Stimulated activated CD8-positive, alpha-beta memory T cell treated with anti-CD3 and anti-CD28 coated beads, Interleukin-4, amount 100 ng/mL, for 1 hour (primary cell): ENCODE measurements at places on chromosomes 5 and 9.

- no peak for DNase-seq
These were observed 335.9 kb upstream of the ISL1 start for GRCh38 chr5:51047369-51047768.

DNA sequence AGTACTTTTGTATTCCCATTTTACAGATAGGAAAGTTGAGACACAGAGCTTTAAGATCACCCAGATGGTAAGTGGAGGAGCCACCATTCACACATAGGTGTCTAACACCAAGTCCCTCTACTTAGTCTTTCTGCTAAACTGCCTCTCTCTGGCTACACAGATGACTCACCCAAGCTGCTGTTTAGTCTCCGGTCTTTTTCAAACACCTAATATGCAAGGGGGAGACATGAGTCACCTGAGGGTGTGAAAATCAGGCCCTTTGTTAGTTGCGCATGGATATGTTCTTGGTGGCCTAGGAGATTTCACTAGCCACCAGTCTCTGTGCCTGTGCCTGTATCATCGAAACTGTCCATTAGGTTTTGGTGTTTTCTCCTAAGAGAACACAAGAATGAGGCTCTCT is 117.8 kb downstream of the MAST4 start:
- DNase-seq, result no peak

DNA sequence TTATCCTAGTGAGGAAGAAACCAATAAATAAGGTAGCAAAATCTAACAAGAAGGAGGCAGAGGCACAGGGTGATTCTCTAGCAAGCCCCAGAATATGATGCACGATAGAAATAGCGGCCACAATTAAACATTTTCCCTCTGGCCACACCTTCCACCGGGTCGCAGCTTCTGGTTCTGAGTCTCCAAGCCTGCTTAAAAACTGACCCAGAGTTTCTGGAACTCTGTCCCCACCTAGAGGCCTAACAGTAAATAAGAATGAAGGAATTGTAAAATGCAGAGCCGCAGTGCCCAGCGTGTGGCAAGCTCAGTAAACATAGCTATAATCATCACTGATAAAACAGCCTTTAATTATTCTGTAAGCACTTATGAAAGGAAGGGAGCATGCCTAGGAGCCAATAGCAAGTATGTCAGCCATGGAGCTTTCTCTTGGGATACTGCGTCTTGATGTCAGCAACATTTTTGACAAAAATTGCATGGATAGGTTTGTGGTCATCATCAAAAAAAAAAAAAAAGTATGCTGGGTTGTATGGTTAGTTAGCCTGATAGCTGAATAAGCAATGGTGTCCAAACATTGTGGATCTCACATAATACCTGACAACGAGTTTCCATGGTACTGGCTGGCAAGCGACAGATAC is 465.5 kb downstream of the DNAH5 start:
- no peak for DNase-seq

DNA sequence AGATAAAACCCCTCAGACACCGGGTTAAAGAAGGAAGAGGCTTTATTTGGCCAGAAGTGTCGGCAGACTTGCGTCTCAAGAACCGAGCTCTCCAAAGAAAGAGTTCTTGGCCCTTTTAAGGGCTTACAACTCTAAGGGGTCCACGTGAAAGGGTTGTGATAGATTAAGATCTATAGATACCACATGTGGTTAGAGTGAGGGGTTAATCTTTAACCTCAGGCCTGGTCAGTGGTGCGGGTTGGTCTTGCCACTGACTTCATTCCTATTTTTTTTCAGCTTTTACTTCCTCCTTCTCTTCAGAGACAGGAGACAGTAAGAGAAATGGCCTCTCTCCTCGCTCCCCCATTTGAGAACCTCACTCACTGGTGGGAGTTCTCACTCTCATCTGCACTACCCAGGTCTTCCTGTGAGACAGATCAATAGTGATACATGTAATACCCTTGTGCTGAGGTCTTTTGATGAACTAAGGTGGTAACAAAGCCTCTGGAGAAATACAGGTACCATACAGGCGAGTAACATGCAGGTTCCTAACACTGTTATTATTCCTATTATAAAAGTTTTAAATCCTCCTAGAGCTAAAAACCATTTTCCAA is 52.4 kb upstream of the COX7C start:
- no peak for DNase-seq

DNA sequence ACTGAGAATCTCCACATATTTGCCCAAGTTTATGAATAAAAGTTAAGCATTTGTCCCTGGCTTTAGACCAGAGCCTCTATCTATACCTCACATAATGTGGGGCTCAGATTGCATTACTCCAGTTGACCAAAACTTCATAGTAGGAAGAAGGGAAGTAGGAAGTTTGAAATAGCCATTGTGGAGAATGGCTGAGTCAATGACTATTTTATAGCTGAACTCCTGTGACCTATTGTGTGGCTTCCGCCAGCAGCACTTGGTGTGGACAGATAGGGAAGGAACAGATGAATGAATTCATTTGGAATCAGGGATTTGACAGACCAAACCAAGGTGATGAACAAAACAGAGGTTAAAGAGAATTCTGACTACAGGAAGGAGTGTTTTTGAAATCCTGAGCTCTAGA is 92.9 kb upstream of the LPAR1 start:
- DNase-seq, result no peak

- DNase-seq, result no peak
These were observed 52.2 kb downstream of the GARNL3 start for GRCh38 chr9:127316586-127317323.

- DNase-seq, result no peak
These were observed 436.0 kb downstream of the ZNF608 start for GRCh38 chr5:124310453-124310852.

- no peak for DNase-seq
These were observed 8.2 kb downstream of the CERCAM start for GRCh38 chr9:128428644-128429512.

DNA sequence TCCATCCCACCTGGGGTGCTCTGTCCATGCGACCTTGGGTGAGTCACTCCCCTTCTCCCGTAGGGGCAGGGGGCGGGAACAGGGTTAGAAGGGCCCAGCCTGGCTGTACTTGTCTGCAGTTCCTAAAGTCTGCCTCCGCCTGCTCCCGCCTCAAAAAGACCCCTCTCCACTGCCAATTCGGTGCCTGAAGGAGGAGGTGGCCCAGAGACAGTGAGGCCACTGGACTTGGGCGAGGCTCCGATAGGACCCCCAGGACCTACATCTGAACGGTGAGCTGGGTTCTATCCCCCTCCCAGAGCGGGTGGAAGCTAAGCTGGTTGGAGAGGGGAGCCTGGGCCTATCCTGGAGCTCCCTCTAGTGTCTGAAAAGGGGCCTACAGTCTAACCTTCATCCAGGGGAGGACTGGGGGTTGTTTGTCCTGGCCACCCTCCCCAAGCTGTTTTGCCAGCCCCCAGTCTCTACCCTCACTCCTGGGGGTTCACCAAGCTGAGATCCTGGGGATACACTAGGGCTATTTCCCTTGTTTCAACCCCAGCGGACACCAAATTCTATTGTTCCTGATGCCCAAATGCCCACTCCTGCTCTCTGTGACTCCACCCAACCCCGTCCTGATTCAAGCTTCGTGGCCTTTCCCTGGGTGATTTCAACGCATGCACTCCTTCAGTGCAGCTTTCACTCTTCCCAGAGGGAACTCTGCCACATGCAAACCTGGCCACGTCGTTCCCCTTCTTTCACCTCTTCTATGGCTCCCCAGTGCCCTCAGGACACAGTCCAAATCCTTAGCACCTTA is 6.1 kb upstream of the CRB2 start:
- peak; percentile 28 for DNase-seq

DNA sequence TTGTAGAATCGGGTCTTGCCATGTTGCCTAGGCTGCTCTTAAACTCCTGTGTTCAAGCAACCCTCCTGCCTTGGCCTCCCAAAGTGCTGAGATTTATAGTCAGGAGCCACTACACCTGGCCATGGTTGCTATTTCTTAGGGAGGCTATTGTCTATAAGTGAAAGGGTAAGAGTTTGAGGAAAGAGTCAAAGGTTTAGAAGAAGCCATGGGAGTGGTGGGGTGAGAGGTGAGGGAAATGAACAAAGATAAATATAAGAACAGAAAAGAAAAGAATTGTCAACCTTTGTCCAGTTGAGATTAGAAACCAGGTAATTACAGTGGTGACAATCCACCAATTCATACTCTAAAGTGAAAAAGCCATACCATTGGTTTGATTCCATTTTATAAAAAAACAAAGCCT is 32.6 kb upstream of the RANBP6 start:
- no peak for DNase-seq

GRCh38 chr9:27392451-27392850 is 95.5 kb upstream of the EQTN start:
- DNase-seq, result no peak

DNA sequence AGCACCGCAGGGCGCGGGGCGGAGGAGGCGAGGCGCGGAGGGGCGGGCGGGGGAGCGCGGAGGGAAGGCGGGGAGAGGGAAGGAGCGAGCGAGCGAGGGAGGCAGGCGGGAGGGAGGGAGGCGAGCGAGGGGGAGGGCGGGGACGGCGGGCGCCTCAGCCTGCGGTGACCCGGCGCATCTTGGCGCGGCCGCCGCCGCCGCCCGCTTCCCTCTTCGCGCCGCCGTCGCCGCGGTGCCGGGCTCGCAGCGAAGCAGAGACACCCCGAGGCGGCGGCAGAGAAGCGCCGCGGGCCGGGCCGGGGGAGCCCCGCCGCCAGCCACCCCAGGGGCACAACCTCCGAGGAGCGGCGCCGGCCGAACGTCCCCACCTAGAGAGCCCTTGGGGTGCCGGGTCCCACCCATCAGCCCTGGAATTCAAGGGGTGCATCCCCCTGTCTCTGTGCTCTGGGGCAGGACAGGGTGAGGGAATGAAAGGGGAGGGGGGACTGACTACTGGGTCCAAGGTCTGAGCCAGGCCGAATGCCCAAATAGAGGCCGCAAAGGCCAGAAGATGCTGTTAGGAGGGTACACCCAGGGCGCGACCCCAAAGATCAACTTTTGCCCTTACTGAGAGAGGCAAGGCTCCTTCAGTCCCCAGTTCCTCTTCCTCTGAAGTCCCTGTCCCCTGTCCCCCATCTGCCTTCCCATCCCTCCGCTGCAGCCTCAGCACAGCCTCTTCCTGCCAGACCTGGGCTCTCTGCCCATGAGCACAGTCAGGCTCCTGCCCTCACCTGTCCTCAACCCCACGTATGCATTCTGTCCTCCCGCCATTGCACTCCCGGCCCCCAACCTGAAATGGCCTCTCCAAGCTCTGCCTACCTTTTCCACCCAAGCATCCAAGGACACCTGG is at the start of gene ADAMTS2:
TSS of gene ADAMTS2 (minus strand) at position 29 of the 889 bp plus-strand sequence. CDS start 133 bp downstream, outside the sequence.
- DNase-seq, result no peak

DNA sequence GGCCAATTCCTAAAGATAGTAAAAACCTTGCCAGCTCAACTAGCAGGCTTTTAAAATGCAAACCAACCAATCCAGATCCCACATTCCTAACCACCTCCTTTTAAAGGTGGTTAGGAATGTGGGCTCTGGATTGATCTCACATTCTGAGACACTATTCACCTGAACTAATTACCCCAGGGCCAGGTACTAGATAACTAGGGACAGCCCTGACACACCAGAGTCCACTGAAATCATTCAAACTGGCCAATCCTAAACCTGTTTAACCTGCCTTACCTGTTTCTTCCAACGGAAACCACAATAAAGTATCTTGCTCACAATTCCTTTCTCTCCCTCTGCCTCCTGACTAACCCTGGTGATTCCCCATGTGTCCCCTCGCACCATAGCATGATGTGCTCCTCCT is 168.3 kb upstream of the DMAC1 start:
- DNase-seq, result no peak

- no peak for DNase-seq
These were observed 17.4 kb upstream of the C9orf72 start for GRCh38 chr9:27590651-27591050.

DNA sequence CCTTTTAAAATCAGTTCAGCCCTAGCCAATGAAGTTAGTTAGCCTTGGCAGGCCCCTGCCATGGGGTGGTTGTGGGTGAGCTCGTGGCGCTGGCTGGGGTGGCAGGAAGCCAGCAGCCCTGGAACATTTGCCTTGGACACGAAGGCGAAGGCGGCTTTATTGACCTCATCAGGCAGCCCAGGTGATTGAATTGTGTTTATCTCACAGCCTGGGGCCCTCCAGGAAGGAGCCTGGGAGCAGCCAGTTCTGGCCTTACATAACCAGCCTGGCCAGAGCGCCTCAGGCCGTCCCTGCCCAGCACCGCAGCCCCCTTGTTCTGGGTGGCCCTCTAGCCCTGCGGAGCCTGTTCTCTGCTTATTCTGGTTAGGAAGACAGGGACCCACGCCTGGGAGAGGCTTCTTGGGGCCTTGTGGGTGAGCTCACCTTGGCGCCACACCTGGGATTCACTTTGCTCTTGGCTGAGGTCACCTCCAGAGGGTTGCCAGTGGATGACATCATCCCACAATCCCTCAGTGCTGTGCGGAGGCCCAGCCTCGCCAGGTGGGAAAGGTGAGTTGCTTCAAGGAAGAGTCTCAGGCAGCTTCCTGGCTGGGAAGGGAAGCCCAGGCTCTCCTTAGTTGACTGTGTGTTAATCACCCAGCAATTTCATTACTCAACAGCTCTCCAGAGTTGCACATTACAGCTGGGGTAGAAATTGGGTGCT is 54.4 kb upstream of the RPL26L1 start:
- no peak for DNase-seq

GRCh38 chr5:58060996-58061395 is 398.9 kb downstream of the PLK2 start:
- DNase-seq, result no peak

GRCh38 chr5:158483281-158483860 is 616.3 kb downstream of the EBF1 start:
- no peak for DNase-seq

DNA sequence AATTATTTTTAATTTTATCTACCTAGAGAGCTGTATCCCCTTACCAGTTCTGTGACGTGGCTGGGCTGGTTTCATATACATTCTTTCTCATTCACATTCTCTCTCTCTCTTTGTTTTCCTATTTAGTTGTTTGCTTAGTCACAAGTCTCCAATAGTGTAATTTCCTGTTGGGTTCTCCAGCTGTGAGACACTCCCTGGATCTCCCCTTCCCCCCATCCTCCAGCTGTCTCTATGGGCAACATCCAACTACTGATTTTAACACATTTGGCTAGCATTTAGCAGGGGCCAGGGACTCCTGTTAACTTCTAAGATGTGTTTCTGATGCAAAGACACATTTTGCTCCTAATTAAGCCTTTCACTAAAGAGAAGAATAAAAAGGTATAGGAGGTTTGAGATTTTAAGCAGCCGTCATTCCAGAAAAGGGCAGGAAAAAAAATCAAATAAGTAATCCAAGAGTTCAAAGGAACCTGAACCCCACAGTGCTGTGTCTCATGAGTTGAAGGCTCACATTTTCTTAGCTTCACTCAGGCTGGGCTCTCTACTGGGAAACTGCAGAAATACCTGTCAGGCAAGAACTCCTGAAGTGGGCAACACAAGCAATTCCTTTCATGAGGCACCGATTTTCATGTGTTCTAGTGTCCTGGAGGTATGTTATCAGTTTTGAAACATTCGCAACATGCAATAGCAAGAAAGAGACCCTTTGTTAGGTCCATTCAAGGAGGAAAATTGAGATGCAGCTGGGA is 198.7 kb upstream of the C9orf72 start:
- no peak for DNase-seq
